CD4-positive, alpha-beta memory T cell (primary cell): ENCODE measurements at places on chromosomes 6 and 20. TPM values are rescaled to one million over a fixed set of nuclear protein-coding genes. Genes with fewer than 3 reads are reported as not detected.

Gene OVOL2
- not detected for total RNA-seq

Gene MYCT1
- not detected for total RNA-seq

Gene PI3
- not detected for total RNA-seq

Gene KCNK16
- total RNA-seq: not detected

Gene CSNK2A1
- total RNA-seq: 87.8 TPM

Gene KIF25
- total RNA-seq: not detected

Gene CALHM4
- total RNA-seq: not detected

Gene GCNT2
- total RNA-seq: 3.1 TPM

Gene LY6G6D
- not detected for total RNA-seq

Gene RPS6KA2
- total RNA-seq: 9.7 TPM

Gene SH3BGRL2
- 0.50 TPM for total RNA-seq

Gene COX4I2
- total RNA-seq: not detected

Gene HDDC2
- total RNA-seq: 49.5 TPM

Gene DNAH8
- total RNA-seq: 0.17 TPM

Gene HLA-DQA1
- 5.8 TPM for total RNA-seq

Gene ECT2L
- not detected for total RNA-seq

Gene HLA-DPB1
- 17.2 TPM for total RNA-seq

Gene SLC22A1
- 0.93 TPM for total RNA-seq

Gene CCDC170
- 0.23 TPM for total RNA-seq

Gene ROS1
- total RNA-seq: not detected

Gene FERMT1
- total RNA-seq: not detected

Gene FAM162B
- not detected for total RNA-seq

Gene NOX3
- not detected for total RNA-seq

Gene TASP1
- 15.2 TPM for total RNA-seq
